ENCODE measurements at places on chromosomes 5 and 9.

GRCh38 chr9:89850631-89851325 is 246.0 kb downstream of the GADD45G start:
- DNase-seq, result no peak

GRCh38 chr5:34944044-34944443 is 14.7 kb downstream of the DNAJC21 start:
- no peak for DNase-seq

GRCh38 chr5:32709750-32710549 is 1.2 kb upstream of the NPR3 start:
- DNase-seq, result no peak

DNA sequence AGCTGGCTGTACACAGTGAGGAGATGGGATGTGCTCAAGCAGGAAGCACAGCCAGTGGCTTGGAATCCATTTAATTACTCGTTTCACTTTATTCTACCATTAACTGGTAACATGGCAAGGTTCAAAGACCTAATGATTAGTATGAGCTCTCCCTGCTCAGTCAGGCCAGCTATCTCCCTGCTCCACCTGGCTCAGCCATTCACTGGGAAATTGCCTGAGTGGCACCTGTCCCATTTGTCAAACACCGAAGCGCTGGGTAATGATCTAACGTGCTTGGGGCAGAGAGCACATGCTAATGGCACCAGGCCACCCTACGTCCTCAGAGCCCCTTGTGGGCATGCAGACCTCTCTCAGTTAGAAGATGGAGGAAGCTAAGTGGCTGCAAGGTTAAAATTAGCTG is 162.2 kb downstream of the TTLL11 start:
- no peak for DNase-seq

DNA sequence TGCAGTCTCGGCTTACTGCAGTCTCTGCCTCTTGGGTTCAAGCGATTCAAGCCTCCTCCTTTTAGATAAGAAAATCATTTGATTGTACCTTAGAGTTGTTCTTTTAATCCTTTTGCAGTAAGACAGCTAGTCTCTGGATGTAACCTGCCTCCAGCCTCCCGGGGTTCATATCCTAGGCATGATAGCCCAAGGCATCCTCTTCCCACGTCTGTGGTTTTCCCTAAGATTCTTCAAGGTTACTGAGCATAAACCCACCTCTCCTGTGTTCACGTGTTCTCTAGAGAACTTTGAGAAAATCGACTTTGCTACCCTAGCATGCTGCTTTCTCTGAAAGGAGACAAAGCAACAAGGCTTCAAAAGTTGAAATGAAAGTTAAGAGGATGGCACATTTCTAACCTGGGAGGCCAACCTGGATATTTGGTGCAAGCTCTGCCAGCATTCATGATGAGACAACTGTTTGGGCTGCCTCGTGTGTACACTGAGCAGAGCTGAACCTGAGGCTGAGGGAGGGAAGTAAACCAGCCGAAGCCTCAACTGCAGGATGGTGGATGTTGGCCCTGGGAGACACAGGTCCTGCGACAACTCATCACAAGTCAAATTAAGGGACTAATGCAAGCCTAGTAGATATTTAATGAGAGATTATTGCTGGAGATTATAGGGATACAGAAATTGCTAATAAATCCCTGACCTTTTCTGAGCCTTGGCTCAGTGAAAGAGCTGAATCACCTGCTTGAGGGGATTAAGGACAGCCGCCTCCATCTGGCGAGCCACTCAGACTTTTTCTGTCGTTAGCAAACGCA is 261.8 kb downstream of the ARHGAP26 start:
- DNase-seq, result no peak

- DNase-seq, result no peak
Measured at GRCh38 chr5:151072630-151073025, 8.2 kb downstream of the TNIP1 start.

- DNase-seq, result no peak
Measured at GRCh38 chr9:120360046-120360445, 219.9 kb downstream of the CDK5RAP2 start.

DNA sequence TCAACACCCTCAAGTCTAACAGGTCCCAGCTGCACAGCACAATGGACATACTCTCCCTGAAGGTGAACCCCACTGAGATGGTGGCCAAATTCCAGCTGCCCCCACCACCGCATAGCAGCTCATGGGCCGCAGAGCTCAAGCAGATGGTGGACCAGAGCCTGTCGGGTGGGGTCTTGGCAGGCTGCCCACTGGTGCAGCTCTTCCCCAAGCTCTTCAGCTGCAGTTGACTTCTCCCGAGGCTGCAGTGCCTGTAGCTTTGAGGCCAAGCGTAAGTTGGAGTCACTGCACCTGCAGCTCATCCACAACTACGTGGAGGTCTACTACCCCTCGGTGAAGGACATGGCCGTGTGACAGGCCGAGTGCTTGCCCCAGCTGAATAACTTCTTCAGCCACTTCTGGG is 56.6 kb upstream of the SPTLC1 start:
- DNase-seq, result no peak

DNA sequence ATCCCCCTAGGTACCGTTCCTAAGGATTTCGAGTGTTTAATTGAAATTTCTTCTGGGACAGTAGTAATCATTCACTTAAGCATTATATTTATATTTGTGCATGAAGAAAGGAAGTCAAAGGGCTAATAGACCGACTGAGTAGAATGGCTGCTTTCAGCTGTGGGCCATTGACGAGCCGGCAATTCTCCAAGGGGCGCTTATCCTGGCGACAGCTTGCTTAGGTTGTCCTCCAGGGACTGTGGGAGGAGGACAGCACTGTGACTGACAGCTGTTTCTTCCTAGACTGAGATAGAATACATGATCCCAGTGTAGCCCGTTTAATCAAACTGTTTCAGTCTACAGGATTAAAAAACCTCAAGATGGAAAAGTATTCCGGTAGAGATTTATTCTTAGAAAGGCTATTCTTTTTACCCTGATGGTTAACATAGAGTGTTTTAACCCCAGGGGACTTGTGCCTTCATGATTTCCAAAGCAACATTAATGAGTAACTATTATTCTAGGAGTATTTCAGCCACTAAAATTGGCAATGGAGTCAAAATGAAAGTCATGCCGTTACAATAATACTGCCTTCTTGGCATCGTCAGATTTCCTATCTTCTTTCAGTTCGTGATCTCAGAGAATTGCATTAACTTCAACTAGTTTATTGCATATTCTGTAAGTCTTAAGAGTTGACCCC is 943.1 kb upstream of the WWC1 start:
- DNase-seq, result no peak

GRCh38 chr9:69951411-69951810 is 92.2 kb upstream of the MAMDC2 start:
- DNase-seq, result no peak

DNA sequence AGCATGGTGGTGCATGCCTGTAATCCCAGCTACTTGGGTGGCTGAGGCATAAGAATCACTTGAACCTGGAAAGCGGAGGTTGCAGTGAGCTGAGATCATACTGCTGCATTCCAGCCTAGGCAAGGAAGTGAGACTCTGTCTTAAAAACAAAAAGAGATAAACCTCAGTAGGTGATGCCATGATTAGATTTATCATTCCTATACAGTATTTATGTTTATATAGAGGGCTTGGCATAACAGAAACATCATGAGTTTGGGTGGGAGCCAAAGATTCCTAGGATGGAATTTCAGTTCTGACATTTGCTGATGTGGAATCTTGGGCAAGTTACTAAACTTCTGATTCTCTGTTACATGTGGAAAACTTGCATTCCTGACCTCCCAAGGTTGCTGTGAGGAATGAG is 22.3 kb downstream of the RFK start:
- DNase-seq, result no peak

- no peak for DNase-seq
Measured at GRCh38 chr9:136020671-136021070, 59.5 kb upstream of the UBAC1 start.

GRCh38 chr5:178249191-178249989 is 16.8 kb upstream of the PHYKPL start:
- DNase-seq, result no peak

- DNase-seq, result no peak
Measured at GRCh38 chr9:69471433-69471832, 146.4 kb downstream of the ENTREP1 start.

Data from stimulated activated CD8-positive, alpha-beta memory T cell treated with anti-CD3 and anti-CD28 coated beads, Interleukin-15, amount 100 ng/mL, for 1 hour (primary cell).